ENCODE measurements at places on chromosomes 5 and 9.

GRCh38 chr9:111916234-111916645 lies 19.6 kb downstream of the UGCG start:
- no peak for DNase-seq

- no peak for DNase-seq
These were observed 12.2 kb downstream of the SLC35A4 start for GRCh38 chr5:140576776-140577201.

DNA sequence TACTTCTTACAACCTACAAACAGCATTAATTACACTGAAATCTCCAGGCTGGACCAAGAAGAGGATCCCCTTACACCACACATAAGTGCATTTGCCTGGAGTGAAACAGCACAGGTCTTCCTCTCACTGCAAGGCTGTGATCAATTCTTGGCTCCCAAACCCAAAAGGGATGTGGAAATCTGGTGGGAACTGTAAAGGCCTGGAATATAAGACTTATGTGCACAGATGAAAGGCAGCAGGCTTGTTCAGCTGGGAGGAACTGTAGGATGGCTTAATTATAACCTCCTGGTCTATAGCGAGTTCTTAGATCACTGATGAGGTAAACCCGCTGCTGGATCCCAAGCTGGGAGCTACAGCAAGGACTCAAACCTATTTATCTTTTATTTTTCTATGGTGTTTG lies 182.9 kb upstream of the TNC start:
- DNase-seq: no peak

- no peak for DNase-seq
These were observed 1.7 kb downstream of the RAB14 start for GRCh38 chr9:121199921-121200320.

GRCh38 chr5:88509403-88509802 lies 240.8 kb upstream of the TMEM161B start:
- no peak for DNase-seq

GRCh38 chr5:179128976-179129375 lies 68.8 kb downstream of the ZNF354C start:
- DNase-seq: no peak

DNA sequence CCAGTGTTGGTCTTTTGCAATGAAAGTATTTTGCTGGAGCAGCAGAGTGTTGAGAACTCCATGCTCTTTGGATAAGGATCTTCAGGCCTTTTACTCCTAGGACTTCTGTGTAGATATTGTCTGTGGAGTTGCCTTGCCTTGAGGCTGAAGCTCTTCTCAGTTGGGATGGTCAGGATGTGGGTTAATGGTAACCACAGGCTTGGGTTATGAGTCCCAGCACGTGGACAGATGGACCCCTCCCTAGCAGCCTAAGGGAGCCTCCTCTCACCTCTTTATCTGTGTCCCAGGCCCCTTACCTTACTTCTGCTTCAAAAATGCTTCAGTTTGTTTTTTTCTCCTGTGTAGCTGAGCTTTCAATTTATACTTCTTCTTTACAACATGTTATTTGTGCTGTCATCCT lies 109.9 kb downstream of the MEGF10 start:
- no peak for DNase-seq
